Stimulated activated CD4-positive, alpha-beta T cell treated with anti-CD3 and anti-CD28 coated beads, TNF-alpha, amount 100 ng/mL, for 1 hour (primary cell): ENCODE measurements at places on chromosomes 5 and 9.

DNA sequence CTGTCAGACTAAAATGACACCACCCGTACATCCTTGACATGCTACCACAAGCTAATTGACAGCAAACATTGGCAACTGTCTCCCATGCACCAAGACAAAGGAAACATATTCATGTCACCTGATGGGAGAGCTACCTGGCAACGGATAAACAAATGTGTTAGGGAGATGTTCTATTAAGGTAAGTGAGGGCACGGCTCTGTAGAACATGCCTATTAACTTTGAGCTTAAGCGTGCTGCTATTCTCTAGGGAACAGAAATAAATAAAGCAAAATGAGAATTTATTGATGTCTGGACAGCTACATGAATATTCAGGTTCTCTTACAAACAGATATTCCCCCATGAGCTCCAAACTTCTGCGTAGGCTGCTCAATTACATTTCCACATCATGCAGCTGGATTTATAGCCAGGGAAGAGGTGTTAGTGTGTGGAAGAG lies 361.4 kb upstream of the RFX3 start:
- DNase-seq, result no peak

DNA sequence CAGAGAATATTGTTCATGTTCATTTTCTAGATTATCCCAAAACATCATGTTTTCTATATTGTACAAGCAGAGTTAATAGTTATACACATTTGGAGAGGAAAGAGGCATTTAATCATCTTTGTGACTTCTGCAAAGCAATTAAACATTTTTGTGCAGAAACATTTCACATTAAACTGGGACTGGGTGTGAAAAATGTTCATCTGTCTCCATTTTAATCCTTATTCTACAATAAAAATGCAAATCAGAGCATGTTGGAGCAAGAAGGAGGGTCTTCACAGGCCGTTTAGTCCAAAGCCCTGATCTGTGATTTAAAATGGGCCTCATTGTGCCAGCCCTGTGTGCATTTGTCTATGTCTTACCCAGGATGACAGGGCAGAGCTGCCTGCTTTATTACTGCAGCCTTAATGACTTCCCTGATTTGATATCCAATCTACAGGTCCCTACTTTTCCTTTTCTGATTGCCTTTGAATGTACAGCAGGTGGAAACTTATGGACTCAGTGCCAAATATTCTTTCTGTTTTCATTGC lies 183.5 kb downstream of the CAVIN4 start:
- DNase-seq, result no peak

DNA sequence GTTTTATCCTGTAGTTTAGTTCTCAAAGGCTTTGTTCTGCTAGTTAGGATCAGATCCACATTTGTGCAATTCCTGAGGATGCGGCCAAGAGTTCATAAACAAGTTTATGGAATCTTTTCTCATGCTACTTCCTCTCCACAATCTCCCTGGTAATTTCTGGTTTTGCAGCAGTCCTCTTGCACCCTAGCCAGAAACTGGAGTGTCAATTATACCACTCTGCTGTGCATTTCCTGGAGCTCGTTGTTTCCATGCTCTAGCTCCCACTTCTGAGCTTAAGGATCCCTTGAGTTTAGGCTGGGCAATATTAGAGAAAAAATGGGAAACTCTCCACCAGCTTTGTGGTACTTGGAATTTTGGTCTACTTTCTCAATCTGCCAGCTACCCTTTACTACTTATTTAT lies 474.7 kb downstream of the DIRAS2 start:
- DNase-seq, result no peak

- DNase-seq, result no peak
These were observed 1.3 kb downstream of the SEMA6A start for GRCh38 chr5:116573279-116573701.

- no peak for DNase-seq
These were observed 14.1 kb upstream of the MAP1B start for GRCh38 chr5:72093217-72093616.
